Non-pigmented ciliary epithelial cell (primary cell): ENCODE measurements at places on chromosomes 4 and X.

DNA sequence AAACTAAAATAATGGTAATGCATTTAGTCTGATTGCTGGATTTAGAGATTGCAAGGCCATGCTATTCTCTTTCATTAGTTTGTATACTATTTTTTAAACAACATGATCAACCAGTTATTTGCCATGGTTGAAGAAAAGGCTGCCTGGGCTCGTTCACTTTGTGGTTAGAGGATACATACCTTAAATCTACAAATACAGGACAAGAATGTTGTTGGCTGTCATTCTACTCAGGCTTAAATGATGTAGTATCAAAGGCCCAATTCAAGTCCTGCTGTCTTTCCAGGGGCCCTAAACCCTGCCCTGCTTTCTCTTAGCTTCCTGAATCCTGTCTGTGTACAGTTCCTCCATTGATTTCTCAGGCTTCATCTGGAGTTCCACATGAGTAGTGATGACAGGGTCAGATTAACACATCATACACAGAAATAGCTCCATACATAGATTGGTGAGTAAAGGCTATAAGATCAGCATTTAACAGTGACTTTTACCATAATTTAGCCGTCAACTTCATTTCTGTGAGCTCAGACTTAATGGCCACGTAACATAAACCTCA lies 114.9 kb upstream of the GPRIN3 start:
- no peak for DNase-seq

DNA sequence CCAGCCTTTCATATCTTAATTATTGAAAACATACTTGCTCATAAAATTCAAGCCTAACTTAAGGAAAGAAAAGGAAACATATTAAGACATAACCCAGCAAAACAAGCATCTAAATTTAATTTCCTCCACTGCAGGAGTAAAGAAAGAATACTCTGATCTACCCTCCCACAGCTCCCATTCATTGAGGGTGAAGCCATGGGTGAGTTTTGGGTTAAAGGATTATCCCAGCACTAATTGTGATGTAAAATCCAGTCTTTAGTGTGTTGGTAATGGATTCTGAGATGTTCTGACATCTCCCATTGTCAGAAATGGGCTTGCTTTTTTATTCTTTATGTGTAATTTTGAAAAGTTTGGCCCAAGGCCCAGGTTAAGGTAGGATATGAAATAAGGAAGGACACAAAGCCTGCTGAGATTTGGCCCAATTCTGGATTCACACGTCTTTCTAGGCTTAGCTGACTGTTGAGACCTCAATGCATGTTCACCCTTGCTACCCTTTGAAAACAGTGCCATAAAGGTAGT lies 50.4 kb downstream of the SPARCL1 start:
- DNase-seq = no peak

GRCh38 chr4:162115333-162115732 lies 48.5 kb downstream of the FSTL5 start:
- no peak for DNase-seq

DNA sequence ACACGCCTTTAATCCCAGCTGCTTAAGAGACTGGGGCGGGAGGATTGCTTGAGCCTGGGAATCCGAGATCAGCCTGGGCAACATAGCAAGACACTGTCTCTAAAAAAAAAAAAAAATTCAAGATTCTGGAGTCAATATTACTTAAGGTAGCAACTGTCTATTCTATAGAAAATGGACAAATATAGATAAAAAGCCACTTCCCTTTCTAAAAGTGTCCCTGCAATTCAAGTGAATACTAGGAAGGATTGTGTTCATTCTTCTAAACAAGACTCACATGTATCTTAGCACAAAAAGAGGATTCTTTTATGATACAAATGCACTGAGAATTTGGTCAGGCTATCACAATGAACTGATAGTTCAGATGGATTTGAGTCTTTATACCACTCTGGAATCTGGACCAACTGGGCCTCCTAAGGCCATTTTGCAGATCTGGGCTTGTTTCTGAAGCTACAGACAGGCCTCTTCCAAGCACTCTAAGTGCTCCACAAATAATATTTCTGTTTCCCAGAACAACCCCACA lies 7.0 kb downstream of the PKD2 start:
- DNase-seq = no peak

DNA sequence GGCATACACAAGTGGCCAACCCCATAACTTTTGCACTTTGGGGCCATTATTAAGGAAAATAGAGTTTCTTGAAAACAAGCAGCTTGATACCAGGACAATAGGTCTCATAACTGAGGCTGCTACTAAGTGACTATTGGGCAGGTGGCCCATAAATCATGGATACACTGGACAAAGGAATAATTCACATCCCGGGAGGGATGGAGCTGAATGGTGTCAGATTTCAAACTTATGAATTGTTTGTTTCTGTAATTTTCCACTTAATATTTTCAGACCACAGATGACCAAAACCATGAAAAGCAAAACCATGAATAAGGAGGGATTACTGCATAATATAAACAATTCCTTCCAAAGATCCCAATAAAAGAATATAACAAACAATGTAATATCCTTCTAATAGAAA lies 114.4 kb downstream of the WDFY3 start:
- DNase-seq = no peak
